ENCODE measurements at places on chromosomes 1 and 21.

- DNase-seq = no peak
These were observed 7.0 kb upstream of the GPR88 start for GRCh38 chr1:100530880-100531487.

DNA sequence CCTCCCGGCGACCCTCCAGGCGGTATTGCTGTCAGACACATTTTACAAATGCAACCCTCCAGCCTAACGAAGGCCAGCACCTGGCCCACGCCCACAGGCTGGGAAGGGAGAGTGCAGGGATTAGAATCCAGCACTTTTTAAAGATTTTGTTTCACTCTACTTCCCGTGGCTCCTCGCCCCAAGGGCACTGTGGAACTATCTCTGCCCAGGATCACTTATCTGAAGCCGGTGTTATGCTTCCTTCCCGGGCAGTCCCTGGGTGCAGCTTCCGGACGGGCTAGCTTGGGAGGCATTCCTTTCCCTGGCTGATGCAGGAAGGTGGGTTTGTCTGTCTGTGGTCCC, 35.8 kb downstream of the CCN1 start:
- no peak for DNase-seq

GRCh38 chr1:8077120-8077573, 51.0 kb upstream of the ERRFI1 start:
- DNase-seq = no peak

GRCh38 chr1:11045428-11046269, 1.4 kb downstream of the MASP2 start:
- DNase-seq = no peak

DNA sequence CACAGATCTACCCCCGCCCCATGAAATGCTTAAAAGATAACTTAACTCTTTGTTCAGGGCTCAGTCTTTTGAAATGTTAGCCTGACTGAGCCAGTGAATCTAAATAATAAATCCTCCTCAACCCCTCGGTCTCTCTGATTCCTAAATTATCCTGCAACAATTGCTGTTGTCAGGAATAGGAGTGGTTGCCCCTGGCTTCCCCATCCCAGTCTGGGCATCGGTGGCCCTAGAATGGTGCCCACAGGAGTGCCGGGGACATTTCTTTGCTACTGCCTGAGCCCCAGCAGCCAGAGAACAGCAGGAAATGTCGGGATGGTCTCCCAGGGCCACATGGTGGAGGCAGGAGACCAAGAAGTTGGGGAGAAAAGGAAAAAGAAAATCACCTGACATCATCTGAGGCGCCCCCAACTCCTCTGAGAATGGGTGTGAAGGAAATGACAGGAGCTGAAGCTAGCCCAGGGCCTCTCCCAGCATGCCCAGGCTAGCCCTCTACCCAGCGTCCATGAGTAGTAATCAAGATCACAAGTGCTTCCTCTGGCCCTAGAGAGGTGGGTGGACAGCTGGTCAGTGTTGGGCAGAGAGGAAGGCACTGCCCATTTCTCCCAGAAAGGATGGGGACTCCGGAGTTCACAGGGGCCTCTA, 1.6 kb downstream of the PADI4 start:
- DNase-seq = no peak

DNA sequence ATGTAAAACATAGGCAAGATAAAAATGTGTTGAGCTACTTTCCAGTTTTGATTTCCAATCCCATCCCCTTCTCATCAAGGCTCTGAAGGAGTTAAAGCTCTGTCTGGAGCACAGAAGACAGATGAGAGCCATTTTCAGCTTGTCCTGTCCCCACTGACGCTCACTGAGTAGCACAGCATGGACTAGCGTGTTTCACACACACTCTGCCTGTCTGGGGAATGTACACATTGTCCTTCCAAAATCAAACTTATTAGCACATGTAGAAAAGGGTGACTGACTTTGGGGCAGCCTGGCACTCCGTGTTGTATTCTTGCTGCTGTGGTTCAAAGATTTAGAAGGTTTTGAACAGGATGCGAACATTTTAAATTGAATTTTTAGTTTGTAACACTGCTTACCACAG, 139.2 kb downstream of the NEK7 start:
- DNase-seq = no peak

- no peak for DNase-seq
These were observed 318.1 kb downstream of the KCNH1 start for GRCh38 chr1:210815641-210816550.

DNA sequence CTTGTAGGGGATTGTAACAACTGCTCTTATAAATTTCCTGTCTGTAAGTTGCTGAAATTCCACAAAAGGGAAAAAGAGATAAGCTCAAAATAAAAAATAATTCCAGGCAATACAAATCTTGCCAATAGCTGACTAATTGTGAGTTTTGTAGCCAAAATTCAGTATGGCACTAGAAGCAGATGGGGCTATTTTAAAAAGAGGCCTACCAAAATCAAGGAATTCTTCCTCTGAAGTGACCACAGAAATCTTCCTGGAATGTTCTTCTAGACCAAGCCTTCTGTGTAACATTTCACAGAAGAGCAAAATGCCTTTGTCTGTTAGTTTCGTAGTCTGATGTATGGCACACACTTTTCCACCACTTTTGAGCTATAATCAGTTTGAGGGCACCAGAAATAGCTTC, 127.6 kb downstream of the CYYR1 start:
- DNase-seq = no peak

- DNase-seq = no peak
These were observed 213.6 kb upstream of the ESRRG start for GRCh38 chr1:216936779-216937178.

DNA sequence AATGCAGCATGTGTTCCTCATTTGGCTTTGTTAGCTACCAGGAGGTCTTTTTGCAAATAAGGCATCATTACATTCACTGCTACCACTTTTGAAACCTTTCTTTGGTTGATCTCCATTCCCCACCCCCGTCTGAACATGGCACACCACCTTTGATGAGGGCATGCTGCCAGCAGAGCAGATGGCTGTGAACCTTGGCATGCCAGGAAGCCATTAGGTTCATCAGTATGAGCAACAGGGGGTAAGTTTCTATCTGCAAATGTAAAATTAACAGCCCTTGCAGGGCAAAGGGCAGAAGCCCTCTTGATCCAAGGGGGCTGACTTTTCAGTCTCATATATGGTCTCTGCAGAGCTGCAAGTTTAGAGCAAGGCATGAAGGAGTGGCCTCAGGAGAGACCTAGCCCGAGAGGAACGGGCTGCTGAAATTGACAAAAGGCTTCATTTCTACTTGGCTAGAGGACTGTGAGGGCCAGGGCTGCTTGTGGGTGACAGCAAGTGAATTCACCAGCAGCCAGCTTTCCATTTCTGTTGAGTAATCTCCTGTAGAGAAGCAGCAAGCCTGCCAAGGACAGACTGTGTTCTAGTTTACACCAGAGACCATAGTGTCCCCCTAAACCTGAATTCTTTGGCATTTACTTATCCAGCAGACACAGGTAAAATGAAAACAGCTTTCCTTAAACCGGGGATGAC, 127.9 kb downstream of the ZNF326 start:
- no peak for DNase-seq

All from cortex of kidney (tissue), 1 donor.